Non-pigmented ciliary epithelial cell (primary cell): ENCODE measurements at places on chromosomes 2 and 18.
A peak's percentile ranks its signal among the peaks of the same experiment; 100 is the strongest.

DNA sequence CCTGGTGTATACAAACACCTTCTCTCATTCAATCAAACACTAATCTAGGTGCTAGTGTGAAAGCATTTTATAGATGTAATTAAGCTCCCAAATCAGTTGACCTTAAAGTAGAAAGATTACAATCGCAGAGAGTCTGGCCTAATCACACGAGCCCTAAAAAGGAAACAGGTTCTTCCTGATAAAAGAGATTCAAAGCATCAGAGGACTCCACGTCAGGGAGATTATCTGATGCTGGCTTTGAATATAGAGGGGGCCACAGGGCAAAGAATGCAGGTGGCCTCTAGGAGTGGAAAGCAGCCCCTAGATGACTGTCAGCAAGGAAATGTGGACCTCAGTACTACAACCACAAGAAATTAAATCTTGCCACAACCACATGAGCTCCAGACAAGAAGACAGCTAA is 28.2 kb upstream of the ZC3H15 start:
- no peak for DNase-seq

DNA sequence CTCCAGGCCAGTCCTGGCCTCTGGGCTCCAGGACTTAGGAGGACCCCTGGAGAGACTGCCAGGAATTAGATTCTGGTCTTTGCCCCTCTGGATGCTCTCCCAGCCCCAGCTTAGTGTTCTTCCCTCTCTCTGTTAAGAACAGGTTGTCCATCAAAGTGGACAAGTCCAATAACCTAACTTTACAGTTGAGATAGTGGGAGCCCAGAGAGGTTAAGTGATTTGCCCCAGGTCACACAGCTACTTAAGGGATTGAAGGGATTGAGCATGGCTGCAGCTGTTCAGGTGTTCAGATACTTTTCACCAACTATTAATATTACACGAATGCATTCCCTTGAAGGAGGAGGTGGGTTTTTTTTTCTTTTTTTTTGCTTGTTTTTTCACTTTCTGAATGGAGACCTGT is 57.6 kb downstream of the EDAR start:
- no peak for DNase-seq

DNA sequence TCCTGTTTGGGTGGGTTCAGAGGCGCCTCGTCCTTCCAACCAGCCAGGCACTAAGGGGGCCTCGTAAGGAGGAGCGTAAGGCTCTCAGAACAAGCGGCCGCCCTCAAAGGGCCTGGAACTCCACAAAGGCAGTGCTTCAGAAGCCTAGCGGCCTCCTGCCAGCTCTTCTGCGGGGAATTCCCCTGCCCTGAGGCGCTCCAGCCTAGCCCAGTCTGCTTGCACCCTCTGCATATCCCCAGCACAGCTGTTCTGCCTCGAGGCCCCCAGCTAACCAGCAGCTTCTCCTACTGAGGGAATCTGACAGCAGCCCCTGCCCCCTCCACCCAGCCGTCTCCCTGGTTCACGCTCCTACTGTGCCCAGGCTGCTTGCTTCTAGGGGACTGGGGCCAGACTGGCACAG is 265.9 kb downstream of the TFCP2L1 start:
- no peak for DNase-seq

GRCh38 chr18:45015788-45016128 is 335.1 kb downstream of the SETBP1 start:
- no peak for DNase-seq

DNA sequence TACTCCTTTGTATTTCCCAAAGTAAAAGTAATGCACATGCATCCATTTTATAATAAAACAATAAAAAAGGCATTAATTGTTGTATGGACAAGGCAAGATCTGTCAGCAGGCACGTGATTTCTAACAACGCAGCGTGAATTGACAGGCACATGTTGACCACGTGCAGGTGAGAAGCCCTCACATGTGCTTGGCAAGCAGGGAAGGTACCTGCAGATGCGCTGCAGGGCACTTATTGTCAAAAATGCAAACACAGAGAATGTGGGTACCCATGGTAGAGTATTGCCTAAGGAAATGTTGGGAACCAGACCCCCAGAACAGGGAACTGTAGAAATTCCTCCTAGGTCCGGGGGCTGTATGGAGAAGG is 515.0 kb upstream of the HS6ST1 start:
- no peak for DNase-seq

DNA sequence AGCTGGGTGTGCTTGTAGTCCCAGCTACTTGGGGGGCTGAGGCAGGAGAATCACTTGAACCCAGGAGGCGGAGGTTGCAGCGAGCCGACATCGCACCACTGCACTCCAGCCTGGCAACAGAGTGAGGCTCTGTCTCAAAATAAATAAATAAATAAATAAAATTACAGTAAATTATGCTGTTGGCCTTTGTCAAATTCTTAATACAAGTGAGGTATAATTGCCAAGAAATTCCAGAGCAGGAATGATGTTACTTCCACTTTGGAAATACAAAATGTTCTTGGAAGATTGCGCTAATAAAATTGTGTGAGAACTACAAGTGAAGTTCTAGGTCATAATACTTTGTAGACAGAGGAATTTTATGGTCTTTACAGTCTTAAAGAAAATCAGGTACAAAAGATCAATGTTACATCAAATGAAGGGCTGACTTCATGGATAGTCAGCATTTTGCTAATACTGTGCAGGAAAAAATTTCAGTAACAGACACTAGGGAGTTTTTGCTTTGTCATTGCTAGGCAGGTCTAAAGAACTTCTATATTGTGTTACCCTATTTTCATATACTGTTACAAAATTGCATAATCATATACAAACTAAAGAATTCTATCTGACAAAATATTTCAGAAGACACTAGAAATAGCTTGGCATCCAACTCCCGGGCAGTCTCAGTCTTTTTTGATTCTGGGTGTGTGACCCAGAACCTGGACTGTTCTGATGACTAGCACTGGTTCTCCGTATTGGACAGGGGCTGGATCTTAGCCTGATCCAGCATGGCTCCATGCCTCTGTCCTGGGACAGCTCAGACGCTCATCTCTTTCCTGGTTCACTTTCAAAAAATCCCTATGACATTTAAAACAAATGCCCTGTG is 76.0 kb upstream of the STK17B start:
- DNase-seq = no peak

GRCh38 chr2:217930761-217931563 is 71.8 kb downstream of the TNS1 start:
- DNase-seq = no peak

DNA sequence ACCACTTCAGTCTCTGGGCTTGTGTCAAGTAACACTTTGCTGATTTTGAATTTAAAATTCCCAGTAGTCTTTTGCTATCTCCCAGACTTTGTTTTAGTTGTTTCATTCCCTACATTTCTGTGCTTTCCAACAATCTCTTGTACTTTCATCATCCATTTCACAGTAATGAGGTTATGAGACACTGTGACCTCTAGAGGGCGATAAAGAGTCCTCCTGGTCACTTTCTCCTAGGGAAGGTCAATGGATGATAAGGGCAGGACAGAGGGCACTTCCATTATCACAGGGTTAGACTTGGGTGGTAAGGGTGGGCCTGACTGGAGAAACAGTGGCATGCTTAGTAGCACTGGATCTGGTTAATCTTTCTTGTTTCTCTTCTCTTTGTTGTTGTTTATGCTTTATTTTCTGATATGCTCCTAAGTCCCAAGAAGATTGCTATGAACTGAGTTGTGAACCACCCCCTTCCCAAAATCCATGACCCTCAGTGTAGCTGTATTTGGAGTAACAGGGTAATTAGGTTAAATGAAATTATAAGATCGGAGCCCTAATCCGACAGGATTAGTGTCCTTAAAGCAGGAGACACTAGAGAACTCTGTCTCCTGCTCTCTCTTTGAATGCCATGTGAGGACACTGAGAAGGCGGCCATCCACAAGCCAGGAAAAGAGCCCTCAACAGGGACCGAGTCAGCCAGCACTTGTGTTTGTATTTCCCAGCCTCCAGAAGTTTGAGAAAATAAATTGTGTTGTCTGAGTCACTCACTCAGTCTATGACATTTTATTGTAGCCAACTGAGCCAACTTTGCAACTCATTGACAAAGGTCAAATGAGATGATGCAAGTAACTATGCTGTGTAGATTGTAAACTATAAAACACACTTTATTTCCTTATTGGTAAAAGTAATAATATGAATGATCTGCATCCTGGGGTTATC is 779.2 kb downstream of the CNTNAP5 start:
- no peak for DNase-seq

- DNase-seq = no peak
These were observed 38.8 kb downstream of the DNER start for GRCh38 chr2:229675569-229675968.

DNA sequence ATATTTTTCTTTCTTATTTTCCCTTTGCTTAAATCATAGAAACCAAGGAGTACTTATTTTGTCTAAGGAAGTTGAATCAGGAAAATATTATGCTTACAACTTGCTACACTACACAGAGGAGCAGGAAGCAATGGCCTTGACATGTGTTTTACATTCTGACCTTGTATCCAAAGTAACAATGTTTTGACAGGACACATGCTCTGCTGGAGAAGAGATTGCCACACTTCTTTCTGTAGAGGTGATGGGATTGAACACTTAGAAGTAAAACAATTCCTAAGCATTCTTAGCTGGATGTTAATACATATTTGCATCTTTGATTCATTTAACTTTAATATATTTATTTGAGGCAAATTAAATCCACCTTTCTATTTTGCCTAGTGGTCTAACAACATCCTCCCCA is 929.1 kb downstream of the DSC3 start:
- DNase-seq = no peak

DNA sequence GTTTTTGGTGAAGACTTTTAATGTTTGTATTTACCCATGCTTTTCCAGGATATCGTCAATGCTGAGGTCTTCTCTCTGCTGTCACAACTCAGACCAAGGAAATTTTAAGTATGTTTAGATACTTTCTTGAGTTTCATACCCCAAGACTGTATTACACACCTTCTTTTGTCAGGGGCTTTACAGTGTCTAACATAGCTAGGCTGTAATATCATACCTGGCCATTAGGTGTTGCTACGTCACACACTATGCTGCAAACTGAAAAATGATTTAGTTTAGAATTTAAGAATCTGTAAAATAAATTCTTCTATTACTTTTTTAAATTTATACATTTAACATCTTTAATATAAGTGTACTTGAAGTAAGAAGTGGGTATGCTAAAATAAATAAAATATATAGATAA is 358.4 kb upstream of the NRP2 start:
- no peak for DNase-seq

- peak; percentile 66 for DNase-seq
These were observed 35.7 kb downstream of the LYPD6 start for GRCh38 chr2:149365931-149366583.

GRCh38 chr2:237434866-237435311 is 20.9 kb upstream of the COL6A3 start:
- no peak for DNase-seq

DNA sequence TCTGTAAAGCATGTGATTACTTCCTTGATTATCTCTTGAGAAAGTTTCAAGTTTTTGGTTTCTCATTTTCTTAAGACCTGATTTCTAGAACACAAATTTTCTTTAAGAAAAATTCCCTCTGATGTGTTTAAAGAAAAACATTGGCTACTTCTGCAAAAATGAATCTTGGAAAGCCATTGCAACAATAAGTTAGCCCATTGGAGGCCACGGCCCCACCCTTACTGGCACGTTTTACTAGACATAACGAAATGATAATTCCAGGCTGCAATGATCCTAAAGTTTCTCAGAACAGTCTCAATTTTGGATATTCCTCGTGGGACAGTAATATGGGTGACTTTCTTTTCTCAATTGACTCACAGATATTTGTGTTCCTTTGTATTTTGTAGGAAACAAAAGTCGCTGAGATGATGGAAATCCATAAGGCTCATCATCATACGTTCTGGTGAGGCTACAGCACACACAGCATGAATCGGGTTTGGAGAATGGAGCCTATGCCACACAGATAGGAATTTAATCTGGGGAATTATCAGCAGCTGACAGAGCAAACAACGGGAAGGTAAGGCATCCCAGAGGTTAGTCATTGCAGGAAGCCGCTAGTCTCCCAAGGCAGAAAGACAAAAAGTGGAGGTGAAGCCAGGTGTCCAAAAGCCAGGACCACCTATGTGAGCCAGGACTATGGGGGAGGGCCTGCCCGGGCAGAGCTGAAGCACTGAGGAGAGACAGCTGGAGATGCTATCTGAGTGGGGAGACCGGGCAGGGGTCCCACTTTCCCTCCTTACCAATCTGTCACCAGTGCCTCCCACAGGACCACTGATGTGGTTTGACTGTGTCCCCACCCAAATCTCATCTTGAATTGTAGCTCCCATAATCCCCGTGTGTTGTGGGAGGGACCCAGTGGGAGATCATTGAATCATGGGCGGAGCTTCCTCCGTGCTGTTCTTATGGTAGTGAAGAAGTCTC is 35.9 kb downstream of the SOWAHC start:
- no peak for DNase-seq

DNA sequence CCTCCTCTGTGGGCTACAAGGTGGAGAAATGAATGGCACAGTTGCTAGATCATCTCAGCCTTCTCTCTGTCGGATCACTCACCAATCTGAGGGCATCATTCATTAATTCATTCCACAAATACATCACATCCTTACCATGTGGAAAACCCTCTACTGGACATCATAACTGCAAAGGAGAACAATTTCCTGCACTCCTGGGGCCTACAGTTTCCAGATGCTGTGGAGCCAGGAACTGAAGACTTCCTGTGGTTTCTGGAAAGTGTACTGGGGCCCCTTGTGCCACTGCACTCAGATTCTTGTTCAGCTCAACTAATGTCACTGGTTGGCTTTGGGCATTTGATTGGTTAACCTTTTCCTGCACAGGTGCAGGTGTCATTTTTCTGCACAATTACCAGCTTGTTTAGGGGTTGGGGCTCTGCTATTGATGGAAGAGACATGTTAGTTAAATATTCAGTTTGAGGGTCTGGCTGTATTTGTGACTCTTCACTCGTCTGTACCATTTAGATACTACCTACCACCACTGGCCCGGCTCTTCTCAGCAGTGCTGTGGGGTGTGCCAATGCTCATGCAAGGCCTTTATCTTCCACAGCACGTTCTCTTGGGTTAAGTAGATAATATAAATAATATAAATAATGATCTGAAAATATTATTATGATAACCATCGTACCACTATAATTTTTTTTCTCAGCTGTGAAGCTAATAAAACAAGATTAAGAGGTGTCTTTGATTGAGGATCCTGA is 427.3 kb downstream of the TSN start:
- DNase-seq = no peak

DNA sequence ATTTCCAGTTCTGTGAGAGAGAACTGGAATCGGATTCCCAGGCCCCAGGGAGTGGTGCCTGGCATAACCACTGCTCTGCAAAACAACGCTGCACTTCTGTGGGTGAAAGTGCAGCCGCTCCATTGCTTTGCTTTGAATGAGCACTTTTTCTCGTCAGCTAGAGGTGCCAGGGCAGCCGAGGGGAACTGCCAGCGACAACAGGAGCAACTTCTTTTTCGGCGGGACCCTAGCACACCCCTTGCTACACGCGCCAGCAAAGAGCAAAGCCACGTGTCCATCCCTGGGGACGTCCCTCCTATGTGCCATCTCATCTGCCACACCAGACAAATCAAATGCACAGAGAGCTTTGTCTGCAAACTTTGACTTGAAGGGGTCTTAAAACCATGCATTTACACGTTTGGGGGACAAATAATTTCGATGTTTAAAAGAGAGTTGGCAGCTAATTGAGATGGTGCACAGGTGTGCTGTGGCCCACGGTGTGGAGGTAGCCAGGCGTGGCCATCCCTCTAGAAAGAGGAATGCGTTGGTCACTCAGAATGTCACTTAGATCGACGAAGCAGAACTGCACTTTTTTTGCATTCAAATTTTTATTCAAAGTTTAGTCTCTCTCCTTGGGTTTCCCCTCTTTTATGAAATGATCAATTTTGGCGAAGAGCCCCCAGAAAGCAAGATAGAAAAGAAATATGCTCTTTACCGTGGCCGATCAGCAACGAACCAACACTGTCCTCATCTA is 151.8 kb downstream of the MBP start:
- DNase-seq = no peak
